ENCODE measurements at places on chromosomes 2 and 18. TPM values are rescaled to one million over a fixed set of nuclear protein-coding genes. Genes with fewer than 3 reads are reported as not detected.
A peak's percentile ranks its signal among the peaks of the same experiment; 100 is the strongest.

DNA sequence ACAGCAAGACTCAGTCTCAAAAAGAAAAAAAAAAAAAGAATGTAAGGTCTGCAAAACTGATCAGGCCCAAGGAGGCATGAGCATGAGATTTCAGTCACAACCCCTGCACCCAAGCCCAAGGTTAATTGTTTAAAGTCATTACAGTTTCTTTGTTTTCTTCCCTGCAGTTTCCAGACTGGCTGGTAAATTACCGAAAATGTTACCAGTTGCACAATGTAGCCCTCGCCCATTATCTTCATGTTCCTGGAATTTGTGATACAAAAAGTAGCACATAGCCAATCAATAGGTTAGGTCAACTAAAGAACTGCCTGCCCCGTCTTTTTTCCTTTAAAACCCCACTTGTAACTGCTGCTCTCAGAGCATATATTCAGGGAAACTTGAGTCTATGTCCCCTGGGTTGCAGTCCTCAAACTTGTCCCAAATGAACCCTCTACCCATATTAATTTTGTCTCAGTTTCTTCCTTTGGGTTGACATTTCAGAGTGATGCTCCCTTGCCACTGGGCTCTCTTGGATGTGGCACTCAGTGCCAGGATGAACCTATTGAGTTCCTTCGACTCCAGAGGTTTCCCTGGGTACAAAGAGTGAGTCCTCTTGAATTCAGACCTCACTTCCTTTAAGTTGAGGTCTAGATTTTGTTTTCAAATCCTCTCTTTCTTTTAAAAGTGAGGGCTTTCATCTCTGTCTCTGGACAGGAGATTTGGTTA, 216.2 kb upstream of the HS6ST1 start:
- H3K27ac ChIP-seq: no peak overlapping the region
- H3K4me1 ChIP-seq: peaks cover 14% of the 10 kb centered on the region
- H3K4me3 ChIP-seq: no peak overlapping the region
- DNase-seq: no peak
- no peaks in the 10 kb centered on the region for H3K36me3 ChIP-seq
- H3K27me3 ChIP-seq: no peaks in the 10 kb centered on the region

GRCh38 chr2:28492282-28492681, 3.6 kb upstream of the PLB1 start:
- no peak for DNase-seq
- H3K4me1 ChIP-seq: no peaks in the 10 kb centered on the region
- no peak overlapping the region for H3K27ac ChIP-seq
- no peak overlapping the region for H3K4me3 ChIP-seq
- H3K36me3 ChIP-seq: no peaks in the 10 kb centered on the region

DNA sequence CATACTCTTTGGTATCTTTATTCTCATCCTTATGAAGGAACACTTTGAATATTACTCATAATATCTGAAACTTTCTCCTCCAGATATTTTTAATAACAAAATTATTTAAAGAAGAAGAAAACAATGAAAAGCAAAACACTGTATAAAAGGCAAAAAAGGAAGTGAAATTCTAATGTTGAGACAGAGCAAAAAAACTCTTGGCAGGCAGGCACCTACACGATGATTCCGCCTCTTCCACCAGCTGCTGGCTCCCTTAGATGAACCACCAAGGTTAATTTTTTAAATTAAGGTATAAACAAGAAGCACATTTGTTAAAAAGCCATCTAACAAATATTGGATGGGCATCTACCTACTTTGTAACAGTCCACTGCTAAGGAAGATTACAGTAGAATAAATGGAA, 434.7 kb downstream of the EPHA4 start:
- no peak overlapping the region for H3K4me3 ChIP-seq
- H3K27ac ChIP-seq: no peak overlapping the region
- H3K36me3 ChIP-seq: no peaks in the 10 kb centered on the region
- no peak for DNase-seq
- no peaks in the 10 kb centered on the region for H3K27me3 ChIP-seq

GRCh38 chr2:198004921-198005829, 200.8 kb downstream of the PLCL1 start:
- no peak overlapping the region for H3K27ac ChIP-seq
- H3K4me3 ChIP-seq: no peak overlapping the region
- no peaks in the 10 kb centered on the region for H3K4me1 ChIP-seq
- H3K36me3 ChIP-seq: no peaks in the 10 kb centered on the region
- no peak for DNase-seq
- no peaks in the 10 kb centered on the region for H3K27me3 ChIP-seq

The WDPCP gene
- total RNA-seq: 12.8 TPM

The CDK15 gene
- total RNA-seq: 4.0 TPM

GRCh38 chr2:170509452-170510193, 205.5 kb upstream of the SP5 start:
- H3K4me1 ChIP-seq: peaks cover 18% of the 10 kb centered on the region
- DNase-seq: no peak
- no peaks in the 10 kb centered on the region for H3K36me3 ChIP-seq

The SCG2 gene
- total RNA-seq: 14.2 TPM

DNA sequence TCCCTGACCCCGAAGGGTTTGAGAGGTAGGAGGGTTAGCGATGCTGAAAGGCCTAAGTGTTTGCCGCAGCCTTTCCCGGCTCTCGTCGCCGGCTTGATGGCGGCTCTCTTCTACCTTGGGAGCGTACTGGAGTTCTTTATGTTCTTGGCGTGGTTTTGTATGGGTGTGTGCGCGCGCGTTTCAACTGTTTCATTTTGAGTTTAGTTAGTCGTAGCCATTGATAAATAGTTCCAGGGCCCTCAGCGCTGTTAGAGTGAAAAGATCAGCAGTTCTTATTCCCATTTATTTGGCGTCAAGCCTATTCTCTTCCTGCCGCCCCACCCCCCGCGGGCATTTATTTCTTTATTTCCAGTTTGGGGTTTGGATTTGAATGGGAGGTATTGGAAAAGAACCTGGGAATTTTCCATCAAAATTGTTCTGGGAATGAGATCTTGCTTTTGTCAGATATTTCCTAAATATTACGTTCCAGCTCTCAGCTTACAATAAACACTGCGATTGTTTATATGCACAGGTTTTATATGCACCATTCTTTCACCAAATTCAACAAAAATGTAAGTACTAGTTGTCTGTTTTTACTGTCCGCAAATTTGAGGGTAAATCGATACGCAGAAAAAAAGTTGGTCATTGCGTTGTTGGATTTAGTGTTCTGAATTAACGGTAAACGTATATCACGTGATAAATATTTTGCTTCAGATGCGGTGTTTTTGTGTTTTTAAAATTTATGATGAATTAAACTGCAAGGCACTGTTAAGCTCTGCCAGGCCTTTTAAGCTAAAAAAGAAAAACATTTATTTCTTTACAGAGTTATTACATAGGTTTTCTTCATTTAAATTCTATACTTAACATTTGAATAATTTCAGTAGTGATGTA, 954 bp downstream of the CCNT2 start:
- H3K27ac ChIP-seq: peak overlapping the region; percentile 99
- no peak for DNase-seq
- peak overlapping the region; percentile 68 for H3K4me3 ChIP-seq

The TGFA gene
- 5.6 TPM for total RNA-seq

DNA sequence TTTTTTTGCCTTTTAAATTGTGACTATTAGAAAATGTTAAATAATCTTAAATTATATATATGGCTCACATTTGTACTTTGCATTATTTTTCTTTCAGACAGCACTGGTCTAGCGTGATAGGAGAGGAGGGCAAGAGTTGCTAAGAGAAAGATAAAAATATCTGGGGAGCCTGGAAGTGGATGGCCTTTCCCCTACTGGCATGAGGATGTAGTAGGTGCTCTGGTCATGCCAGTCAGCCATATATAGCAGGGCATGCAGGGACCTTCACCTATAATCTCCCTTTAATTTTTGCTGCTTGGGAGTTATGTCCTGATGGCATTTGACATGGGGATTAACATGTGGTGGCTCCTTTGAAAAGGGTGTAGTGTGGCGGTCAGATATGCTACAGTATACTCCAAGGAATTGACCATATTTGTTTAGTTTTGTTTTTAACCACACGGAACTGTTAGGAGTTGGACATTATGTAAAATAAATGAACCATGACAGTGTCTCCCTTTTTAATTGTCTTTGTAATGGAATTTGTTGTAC, 144.7 kb downstream of the BABAM2 start:
- no peaks in the 10 kb centered on the region for H3K27me3 ChIP-seq
- H3K36me3 ChIP-seq: no peaks in the 10 kb centered on the region
- no peak for DNase-seq
- no peak overlapping the region for H3K4me3 ChIP-seq

DNA sequence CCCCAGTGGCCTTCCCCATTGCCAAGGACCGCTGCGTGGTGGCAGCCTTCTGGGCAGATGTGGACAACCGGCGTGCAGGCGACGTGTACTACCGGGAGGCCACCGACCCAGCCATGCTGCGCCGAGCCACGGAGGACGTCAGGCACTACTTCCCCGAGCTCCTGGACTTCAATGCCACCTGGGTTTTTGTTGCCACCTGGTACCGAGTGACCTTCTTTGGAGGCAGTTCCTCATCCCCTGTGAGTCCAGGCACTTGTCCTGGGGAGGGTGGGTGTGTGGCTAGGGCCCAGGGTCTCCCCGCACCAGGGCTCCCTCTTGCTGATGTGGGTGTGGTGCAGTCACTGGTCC, 31.9 kb downstream of the SNED1 start:
- DNase-seq: no peak
- no peaks in the 10 kb centered on the region for H3K4me1 ChIP-seq
- H3K27ac ChIP-seq: no peak overlapping the region
- H3K27me3 ChIP-seq: peaks cover 6% of the 10 kb centered on the region
- no peaks in the 10 kb centered on the region for H3K36me3 ChIP-seq
- no peak overlapping the region for H3K4me3 ChIP-seq

GRCh38 chr2:39399570-39399969, 37.5 kb downstream of the MAP4K3 start:
- no peaks in the 10 kb centered on the region for H3K36me3 ChIP-seq
- peaks cover 17% of the 10 kb centered on the region for H3K4me1 ChIP-seq
- H3K27me3 ChIP-seq: no peaks in the 10 kb centered on the region
- H3K27ac ChIP-seq: peak overlapping the region; percentile 6
- DNase-seq: no peak

DNA sequence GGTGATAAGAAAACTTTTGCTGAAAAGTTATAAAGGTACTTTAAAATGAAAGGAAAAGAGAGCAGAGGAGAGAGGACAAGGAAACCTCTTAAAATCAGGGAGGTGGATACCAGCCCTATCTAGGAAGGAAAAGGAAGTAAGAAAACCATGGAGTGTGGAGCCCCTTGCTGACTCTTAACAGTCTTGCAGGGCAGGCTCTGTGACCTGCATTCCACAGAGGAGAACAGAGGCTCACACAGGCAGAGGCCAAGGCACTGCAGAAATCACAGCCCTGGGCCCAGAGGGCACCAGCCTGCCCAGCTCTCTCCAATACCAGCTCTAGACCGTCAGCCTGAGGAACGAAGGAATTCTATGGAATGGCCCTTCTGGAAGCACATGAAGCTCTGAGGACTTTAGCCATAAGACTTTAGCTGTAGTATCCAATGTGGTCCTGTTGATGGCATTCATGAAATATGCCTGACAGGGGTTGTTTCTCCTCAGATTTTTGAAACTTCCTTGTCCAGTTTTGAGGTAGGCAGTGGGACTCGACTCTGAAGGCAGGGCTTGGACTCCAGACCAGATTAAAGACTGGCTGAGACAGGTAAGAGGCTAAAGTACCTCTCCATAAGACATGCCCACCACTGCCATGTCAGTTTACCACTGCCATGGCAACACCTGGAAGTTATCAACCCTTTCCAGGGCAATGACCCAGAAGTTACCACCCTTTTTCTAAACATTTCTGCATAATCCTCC, 216.3 kb downstream of the ANAPC1 start:
- no peaks in the 10 kb centered on the region for H3K27me3 ChIP-seq
- DNase-seq: peak; percentile 66
- H3K4me3 ChIP-seq: no peak overlapping the region
- peaks cover 8% of the 10 kb centered on the region for H3K4me1 ChIP-seq
- H3K27ac ChIP-seq: no peak overlapping the region

- H3K27ac ChIP-seq: no peak overlapping the region
- no peak for DNase-seq
- no peaks in the 10 kb centered on the region for H3K36me3 ChIP-seq
- no peaks in the 10 kb centered on the region for H3K27me3 ChIP-seq
- H3K4me1 ChIP-seq: no peaks in the 10 kb centered on the region
Observed at GRCh38 chr2:2805263-2805662, 474.2 kb upstream of the MYT1L start.

The NIF3L1 gene
- 23.7 TPM for total RNA-seq

- no peak overlapping the region for H3K4me3 ChIP-seq
- H3K36me3 ChIP-seq: no peaks in the 10 kb centered on the region
- H3K27ac ChIP-seq: no peak overlapping the region
- DNase-seq: no peak
- H3K27me3 ChIP-seq: no peaks in the 10 kb centered on the region
Observed at GRCh38 chr2:151664520-151664919, 69.8 kb downstream of the NEB start.

DNA sequence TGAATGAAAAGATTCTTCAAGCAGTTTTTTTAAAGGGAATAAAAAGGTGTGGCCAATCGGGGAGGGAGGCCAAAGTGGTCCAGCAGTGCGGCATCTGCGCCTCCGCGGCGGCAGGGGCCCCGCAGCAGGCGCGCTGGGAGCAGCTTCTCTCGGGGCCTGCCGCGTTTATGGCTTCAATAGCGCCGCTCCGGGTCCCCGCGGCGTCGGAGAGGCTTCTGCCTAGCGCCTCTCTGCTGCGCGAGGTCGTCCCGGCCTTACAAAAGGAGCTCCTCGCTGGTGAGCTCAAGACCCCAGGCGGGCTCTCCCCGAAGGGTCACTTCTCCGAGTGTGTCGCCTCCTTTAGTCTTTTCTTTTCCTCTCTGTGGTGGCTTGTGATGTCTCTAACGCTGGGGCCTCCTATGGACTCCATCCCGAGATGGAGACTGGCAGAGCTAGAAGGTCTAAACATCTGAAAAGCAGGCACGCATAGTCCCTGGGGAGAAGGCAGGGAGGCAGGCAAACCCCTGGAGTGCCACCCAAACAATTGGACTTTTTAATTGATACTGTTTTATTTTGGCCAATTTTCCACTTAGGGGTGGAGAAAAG, 67.1 kb downstream of the SUMO1 start:
- DNase-seq: peak; percentile 48
- H3K4me3 ChIP-seq: no peak overlapping the region
- H3K27ac ChIP-seq: no peak overlapping the region
- peaks cover 6% of the 10 kb centered on the region for H3K4me1 ChIP-seq

The VWC2L gene
- total RNA-seq: 0.40 TPM

The LRP1B gene
- total RNA-seq: 2.0 TPM
